ENCODE measurements at places on chromosomes 3 and 15. TPM values are rescaled to one million over a fixed set of nuclear protein-coding genes. Genes with fewer than 3 reads are reported as not detected.

The THRB gene
- total RNA-seq: 0.06 TPM

DNA sequence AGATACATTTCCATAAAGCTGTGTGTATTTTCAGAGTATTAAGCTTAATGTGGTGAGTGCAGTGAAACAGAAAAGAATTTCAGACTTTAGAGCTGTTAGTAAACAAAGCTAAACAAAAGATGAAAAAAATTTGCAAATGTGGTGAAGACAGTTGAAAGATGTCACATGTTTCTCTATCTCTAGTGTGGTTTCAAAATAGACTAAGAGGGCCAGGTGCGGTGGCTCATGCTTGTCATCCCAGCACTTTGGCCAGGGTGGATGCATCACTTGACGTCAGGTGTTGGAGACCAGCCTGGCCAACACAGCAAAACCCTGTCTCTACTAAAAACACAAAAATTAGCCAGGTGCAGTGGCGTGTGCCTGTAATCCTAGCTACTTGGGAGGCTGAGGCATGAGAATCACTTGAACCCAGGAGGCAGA is 466.0 kb upstream of the NR2F2 start:
- DNase-seq: no peak

- DNase-seq: no peak
These were observed 66.6 kb downstream of the TM4SF4 start for GRCh38 chr3:149541091-149541491.

GRCh38 chr15:74295800-74296199 is 59.7 kb downstream of the CCDC33 start:
- no peak for DNase-seq

GRCh38 chr3:13083898-13084297 is 10.7 kb upstream of the IQSEC1 start:
- DNase-seq: no peak

DNA sequence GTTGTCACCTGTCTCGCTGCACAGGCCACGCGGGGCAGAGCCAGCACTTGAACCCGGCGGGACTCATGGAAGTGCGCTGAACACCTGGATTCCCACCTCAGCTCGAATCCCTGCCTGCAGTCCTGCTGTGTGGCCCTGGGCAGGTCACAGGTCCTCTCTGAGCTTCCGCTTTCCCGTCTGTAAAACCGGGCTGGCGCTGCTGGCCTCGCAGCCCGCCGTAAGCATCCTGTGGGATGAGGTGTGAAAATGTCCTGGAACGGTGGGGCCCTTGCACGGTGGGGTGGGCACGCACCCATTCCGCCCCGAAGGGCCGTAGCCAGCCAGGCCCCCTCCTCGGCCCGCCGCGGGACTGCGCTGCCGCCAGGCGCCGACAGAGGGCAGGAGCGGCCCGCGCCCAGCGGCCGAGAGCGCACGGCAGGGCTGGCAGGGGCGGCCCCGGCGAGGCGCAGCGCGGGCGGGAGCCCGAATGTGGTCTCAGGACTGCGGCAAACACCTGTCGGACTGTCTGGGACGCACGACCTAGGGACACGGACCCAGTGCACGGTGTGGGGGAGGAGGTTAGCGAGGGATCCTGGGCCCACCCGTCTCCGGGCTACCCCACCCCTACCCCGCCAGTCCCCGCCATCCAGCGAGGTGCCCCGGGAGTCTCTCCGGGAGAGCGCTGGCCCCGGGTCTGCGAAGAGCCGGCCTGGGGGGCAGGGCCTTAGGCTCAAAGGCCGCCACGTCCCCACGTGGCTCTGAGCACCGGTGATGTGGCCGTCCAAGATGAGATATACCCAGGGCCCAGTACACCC is 40.4 kb downstream of the DNAJB8 start:
- no peak for DNase-seq

DNA sequence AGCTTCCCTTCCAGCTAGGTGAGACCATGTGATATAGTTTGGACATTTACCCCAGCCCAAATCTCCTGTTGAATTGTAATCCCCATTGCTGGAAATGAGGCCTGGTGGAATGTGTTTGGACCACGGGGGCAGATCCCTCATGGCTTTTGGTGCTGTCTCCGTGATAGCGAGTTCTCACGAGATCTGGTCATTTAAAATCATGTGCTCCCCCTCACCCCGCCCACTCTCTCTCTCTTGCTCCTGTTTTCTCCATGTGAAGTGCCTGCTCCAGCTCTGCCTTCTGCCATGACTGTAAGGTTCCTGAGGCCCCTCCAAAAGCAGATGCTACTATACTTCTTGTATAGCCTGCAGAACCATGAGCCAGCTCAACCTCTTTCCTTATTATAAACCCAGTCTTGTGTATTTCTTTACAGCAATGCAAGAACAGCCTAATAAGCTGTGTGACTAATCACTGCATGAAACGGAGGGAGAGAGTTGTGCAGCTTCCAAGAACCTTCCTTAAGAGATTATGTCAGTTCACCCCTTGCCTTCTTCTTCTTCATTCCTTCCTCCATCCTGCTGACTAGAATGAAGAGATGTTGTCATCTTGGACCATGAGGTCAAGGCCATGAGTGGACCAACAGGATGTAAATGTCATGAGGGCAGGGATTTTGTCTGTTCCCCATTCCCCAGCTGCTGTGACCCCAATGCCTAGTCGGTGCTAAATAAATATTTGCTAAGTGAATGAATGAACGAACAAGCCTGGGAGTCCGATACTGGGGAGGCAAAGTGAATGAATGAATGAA is 91.0 kb downstream of the CPN2 start:
- DNase-seq: no peak

DNA sequence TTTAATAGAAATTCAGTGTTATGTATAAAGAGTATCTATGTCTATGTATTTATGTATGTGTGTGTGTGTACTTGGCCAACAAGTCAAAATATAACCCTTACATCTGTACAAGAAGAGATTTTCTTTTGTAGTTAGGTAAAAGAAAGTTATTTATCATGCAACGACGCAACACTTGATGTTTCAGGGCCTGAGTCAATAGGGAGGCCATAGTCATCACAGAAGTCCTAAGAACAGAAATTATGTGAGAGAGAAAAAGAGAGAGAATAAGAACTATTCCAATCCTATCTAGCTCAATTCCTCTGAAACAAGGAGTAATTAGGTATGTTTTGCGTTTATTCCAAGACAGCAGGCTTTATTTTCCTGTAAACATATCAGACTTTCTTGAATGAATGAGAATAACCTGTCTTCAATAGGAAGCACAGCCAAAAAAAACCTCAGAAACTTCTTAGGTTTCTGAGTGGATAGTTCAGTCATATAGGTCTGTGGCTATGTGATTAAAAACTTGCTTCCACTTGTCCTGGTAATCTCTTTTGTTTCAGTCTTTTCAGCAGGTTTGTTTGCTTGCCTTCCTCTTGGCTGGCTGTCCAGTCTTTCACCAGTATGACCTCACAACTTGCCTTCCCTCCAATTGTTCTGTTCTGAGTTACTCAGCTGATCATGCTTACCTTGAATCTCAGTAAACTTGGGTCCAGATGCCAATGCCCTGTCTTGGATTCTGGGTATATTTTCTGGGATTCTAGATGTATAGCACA is 382.4 kb upstream of the GBE1 start:
- DNase-seq: no peak

- DNase-seq: no peak
These were observed 58.9 kb downstream of the MYO1E start for GRCh38 chr15:59313641-59314332.

GRCh38 chr3:184343200-184343876 is 5.9 kb downstream of the FAM131A start:
- DNase-seq: no peak

GRCh38 chr3:111831840-111832239 is 27.2 kb upstream of the PHLDB2 start:
- DNase-seq: no peak

Measured in glomerular endothelial cell (primary cell).